NCI-H187 (cell line): ENCODE measurements at places on chromosomes 5 and 9.

- DNase-seq = no peak
Observed at GRCh38 chr5:32916648-32917047, 205.5 kb downstream of the NPR3 start.

DNA sequence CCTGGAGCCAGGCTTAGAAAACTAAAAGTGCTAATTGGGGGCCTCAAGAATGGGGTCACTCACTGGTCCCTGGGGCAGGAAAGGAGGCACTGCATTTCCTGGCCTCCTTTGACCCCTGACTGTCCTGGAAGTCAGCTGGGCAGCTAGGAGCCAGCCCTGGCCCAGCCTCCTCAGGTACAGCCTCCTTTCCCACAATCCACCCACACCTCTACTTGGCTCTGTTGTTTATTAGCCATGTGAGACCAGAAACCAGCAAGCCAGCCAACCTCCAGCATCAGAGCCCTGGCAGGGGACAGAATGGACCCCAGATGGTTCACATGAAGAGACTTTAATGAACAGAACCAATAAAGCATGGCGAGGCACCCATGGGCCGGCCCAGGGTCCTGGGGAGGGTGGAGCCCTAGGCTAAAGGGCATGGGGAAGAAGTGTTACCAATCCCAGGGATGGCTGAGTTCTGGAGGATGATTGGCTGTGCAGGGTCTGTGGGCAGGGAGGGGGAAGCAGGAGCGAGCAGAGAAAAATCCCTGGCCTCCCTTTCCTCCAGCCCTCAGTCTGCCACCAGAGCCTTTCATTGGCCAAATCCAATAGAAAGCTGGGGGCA, 55.3 kb upstream of the ANGPTL2 start:
- DNase-seq = no peak

- no peak for DNase-seq
Observed at GRCh38 chr9:136808806-136809158, 1.0 kb downstream of the RABL6 start.

- DNase-seq = no peak
Observed at GRCh38 chr5:43583724-43584123, 19.3 kb upstream of the NNT start.

- DNase-seq = no peak
Observed at GRCh38 chr9:83491995-83492394, 46.2 kb downstream of the FRMD3 start.

GRCh38 chr9:74304598-74304997, 192.5 kb upstream of the RORB start:
- DNase-seq = no peak

DNA sequence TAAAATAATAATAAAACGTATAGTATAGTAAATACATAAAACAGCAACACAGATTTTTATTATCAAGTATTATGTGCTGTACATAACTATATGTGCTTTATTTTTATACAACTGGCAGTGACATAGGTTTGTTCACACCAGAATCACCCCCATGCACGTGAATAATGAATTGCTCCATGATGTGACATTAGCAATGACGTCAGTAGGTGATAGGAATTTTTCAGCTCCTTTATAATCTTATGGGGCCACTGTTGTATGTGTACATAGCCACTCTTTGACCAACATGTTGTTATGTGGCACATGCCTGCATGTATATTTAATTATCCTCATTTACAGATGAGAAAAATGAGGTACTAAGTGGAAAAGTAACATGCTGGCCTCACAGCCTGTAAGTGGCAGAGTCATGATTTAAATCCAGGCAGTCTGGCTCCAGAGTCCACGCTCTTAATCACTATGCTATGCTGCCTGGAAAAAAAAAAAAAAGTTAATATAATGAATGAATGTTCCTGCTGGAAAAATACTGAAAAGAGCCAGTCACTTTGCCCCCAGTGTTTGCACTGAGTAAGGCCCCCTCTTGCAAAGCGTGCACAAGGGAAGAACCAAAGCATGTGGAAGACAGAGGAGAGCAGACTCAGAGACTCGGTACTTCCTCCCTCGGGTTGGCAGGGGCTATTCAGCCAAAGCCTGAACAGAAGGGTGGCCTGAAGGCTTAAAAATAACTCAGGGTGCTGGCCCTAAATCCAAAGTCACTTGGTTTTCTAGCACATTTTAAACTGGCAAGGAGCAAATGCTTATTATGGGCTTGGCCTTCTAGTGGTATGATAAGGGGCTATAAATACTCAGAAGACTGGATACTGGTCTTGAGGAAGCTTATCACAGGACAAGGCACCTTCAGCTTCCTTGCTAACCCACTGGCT, 206.8 kb downstream of the GLIS3 start:
- DNase-seq = no peak

DNA sequence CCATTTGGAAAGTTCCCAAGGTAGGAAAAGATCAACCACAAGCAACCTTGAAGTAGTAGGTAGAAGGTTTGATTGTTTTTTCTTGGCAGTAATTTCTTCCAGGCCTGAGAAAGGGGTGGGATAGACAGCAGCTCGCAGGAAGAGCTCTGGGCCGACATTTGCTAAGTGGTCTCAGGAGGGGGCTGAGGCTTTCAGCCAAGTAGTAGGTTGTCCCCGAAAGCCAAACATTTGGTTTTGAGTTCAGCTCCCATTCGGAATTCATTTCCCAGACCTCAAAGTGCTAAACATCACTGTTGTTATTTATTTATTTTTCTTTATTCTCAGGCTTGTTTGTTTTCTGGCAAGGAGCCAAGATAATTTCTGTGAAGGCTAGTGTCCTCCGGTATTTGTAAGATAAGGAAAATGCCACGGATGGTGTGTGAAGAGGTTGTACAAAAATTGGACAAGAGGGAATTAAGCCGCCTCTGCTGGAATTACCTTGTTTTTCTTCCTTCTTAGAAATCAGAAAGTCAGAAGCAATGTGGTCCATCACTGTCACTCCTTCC, 112.1 kb downstream of the KIF4B start:
- DNase-seq = no peak

DNA sequence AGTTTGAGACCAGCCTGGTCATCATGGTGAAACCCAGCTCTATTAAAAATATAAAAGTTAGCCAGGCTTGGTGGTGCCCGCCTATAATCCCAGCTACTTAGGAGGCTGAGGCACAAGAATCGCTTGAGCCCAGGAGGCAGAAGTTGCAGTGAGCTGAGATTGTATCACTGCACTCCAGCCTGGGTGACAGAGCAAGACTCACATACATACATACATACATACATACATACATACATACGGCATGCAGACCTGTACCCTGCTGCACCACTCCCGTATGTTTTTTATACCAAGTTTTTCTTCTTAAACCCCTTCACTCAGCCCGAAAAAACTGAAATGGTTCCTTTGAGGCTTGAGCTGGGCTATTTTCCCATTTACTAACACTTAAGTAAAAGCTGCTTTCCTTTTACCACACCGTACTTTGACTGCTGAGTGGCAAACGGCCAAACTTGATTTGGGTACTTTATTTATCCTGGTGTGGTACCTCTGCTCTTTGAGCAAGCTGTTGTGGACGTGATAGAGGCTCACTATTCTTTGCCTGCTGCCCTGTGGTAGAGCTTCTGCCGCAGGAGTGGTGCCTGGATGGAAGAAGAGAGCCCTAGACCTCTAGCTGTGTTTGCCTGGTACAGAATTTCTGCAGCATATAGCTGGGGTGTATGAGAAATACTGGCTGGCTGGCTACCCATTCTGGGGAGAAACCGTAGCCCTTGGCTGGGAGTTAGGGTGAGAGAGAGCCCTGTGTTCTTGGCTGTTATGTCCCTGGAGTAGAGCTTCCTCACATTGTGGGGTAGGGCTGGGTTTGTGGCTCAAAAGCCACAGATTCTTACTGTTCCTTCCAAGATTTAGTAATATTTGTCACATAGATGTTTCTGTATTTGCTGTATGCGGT, 19.4 kb downstream of the IPO11 start:
- no peak for DNase-seq

GRCh38 chr5:40615586-40616170, 64.0 kb upstream of the PTGER4 start:
- no peak for DNase-seq

DNA sequence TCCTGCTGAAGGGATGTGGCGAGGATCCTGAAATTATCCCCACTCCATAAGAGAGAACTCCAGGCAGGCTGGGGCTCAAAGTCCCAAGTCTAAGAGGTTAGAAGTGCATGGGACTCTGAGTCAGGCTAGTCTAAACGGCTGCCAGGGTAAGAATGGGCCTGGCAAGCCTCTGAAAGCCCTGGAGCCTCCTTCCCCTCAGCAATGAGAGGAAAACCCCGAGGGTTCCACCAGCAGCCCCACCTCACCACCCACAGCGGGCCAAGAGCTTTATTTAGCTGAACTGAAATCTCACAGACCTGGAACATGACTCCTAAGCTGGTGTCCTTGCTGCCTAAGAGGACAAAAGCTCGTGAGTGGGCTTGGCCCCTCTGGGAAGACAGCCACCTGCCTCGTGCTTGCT, 135.5 kb downstream of the SEC61B start:
- no peak for DNase-seq

DNA sequence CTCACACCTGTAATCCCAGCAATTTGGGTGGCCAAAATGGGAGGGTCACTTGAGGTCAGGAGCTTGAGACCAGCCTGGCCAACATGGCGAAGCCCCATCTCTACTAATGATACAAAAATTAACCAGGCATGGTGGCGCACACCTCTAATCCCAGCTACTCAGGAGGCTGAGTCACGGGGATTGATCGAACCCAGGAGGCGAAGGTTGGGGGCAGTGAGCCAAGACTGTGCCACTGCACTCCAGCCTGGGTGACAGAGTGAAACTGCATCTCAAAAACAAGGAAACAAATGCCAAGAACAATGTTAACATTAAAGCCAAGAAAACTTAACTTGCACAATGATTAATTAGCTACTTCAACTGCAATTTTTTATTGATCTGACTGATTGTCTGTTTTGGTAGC, 202.6 kb downstream of the ARRDC3 start:
- DNase-seq = no peak

- no peak for DNase-seq
Observed at GRCh38 chr9:107342476-107343161, 59.5 kb downstream of the RAD23B start.

DNA sequence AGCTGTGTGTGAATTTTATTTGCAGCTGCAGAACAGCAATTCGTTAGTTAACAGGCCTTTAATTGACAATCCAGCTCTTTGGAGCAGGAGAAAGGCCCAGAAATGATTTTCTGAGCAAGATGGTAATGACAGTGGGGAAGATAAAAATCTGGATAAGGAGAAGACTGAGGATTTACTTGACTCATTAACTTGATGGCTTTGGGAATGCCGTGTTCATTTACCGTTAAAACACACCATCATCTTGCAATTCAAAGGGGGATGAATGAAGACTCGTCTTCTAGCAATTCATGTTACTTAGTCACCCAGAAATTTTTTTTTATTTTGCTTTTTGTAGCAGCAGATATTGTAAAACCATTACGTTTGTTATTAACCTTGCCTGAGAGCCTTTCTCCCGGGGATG, 52.0 kb downstream of the PTTG1 start:
- no peak for DNase-seq

DNA sequence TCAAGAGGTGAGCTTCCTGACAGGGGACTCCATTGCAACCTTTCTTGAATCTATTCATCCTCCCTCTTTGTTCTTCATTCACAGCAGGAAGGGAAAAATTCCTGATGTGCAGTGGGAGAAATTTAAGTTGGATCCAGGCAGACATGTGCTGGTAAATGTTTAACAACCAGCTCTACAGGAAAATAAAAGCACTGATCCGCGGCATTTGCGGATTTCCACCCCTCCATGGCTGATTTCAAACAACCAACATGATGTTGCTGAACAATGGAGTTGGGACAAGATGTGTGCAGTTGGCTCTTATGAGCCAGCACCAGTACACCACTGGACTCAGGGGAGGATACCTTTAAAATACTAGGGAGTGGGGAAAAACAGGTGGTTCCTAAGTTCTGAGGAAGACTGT, 47.0 kb downstream of the SPRY4 start:
- DNase-seq = no peak

DNA sequence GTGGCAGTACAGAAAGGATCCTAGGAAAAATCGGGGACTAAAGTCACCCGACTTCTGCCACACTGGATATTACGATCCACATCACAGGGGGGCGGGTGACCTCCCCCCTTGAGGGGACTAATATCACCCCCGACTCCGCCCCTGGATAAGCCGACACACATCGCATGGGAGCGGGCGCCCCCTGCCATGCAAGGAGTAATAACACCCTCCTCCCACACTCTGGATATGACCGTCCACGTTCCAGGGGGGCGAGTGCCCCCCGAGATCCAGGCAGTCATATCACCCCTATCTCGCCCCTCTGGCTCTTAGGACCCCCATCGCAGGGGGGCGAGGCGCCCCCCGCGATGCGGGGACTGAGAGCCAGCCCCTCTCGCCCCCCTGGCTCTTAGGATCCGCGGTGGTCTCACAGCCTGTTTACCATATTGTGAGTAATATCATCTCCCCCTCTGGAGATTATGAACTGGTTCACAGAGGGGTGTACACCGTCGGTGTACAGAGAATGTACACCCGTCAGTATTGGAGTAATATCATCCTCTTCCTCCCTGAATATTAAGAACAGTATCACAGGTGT, 423.0 kb downstream of the DIRAS2 start:
- DNase-seq = no peak

DNA sequence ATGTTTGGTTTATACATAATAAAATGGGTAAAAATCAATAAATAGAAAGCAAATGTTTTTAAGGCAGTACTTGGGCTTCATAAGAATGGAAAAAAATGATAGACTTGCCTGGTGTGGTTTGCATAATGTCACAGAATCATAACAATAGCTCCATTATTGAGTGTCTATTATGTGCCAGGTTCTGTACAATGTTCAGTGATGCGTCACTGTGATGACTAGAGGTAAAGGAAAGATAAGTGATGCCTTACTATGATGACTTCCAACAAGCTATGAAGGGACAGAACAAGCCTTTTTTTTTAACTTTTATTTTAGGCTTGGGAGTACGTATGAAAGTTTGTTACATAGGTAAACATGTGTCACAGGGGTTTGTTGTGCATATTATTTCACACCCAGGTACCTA, 128.8 kb downstream of the TMC1 start:
- DNase-seq = no peak

DNA sequence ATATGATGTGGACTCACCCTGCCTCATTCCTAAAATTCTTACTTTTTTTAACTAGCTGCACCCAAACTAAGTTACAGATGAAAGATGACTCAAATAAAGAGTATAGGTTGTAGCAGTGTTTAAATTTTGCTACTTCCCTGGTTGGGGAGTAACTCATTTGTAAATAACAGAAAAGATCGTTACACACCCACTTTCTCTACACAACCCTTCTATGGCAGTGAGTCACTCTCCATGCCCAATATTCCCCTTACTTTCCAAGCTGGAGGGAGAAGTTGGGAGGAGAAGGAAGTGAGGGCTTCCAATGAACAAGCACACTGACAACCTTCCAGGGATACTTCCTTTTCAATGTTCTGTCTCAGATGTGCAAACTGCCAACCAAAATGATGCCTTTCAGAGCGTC, 1.9 kb downstream of the RASEF start:
- no peak for DNase-seq
